ENCODE measurements at places on chromosomes 11 and 22. TPM values are rescaled to one million over a fixed set of nuclear protein-coding genes. Genes with fewer than 3 reads are reported as not detected.

The OR8G5 gene
- not detected for total RNA-seq

The GDPD4 gene
- not detected for total RNA-seq

The LAYN gene
- 4.7 TPM for total RNA-seq

The HSPB2 gene
- total RNA-seq = 2.1 TPM

The CEND1 gene
- total RNA-seq = not detected

The MUC5B gene
- total RNA-seq = not detected

The TMA7B gene
- total RNA-seq = not detected

The MYO7A gene
- 45.0 TPM for total RNA-seq

The VWA5A gene
- total RNA-seq = 19.2 TPM

The BRSK2 gene
- total RNA-seq = 3.5 TPM

DNA sequence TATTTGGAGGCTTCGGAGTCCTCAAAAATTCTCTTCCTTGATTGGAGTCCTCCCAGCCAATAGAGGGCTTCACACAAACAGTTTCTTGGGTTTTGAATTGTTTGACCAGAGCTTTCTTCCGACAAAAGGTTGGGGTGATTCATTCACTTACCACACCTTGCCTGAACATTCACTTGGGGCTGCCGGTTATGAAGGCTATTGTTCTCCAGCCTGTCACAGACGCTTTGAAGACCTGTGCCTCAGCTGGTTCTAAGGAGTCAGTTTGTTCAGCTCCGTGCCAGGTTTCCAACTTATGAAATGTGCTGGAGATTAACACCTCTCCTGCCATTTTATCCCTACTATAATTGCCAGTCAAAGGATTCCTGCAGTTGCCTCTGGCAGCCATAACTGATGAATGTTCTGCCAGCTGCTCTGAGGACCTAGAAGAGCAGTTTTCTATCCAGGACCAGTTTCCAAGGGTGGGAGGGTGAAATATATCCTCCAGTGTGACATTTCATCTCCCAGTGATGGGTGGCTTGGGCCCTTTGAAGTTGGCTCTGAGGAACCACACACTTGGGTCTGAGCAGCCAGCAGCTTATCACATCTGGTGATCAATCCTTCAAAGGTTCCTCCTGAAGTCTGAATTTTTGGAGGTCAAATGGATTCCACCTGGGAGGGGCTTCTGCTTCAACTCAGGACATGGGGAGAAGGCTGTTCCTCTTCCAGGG, 31.4 kb downstream of the LIMK2 start:
- DNase-seq = no peak

DNA sequence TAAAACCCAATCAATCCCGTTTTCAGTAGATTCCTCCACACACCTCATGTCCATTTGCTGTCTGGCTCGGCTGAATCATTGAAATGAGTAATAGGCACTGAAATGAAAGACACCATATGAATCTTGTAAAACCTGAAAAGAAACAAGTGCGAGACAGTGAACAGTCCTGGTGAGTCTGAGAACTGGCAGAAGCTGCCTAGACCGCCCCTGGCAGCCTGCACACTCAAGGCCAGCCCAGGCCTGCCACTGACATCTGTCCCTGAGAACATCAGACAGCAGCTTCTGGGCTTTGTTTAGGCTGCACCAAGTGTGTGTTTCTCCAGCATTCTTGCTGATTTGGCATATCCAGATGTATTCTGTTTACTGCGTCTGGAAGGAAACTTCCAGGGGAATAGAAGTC, 44.8 kb downstream of the ENDOD1 start:
- DNase-seq = no peak

DNA sequence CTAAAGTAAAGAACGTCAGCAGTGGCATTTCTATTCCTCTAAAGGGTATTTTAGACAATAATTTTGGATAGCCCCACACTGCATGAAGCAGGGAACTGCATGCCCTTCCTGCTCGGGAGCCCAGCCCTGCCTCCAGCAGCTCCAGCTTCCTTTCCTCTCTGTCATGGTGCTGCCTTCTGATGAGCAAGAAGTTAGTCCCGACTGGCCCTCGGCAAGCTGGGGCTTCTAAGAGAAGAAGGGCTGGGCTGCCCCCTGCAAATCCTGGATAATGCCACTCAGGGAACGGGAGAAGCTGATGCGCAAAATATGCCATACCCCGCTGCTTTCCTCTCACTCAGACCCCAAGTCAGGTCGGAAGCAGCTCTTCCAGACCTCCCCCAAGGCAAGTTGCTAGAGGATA, 296.4 kb downstream of the ETS1 start:
- no peak for DNase-seq

GRCh38 chr11:109034339-109034696, 369.4 kb downstream of the DDX10 start:
- DNase-seq = no peak

GRCh38 chr11:118059246-118059940, 17.5 kb upstream of the TMPRSS4 start:
- no peak for DNase-seq

DNA sequence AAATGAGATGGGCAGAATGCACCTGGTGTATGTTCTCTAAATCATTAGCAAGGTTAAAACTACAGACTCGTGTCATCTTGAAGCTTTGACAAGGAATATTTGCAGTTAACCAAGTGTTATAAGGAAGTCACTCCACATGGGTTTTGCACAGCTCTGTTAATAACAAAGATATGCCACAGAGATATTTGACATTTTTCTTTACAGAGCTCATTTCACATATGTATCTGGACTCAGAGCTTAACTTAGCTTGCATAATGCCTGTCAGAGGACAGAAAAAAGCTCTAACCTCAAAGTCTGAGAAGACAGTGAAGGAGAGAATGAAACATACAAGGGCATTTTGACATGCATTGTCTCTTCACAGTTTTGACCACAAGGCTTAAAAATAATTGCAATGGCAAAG, 105.5 kb downstream of the C11orf87 start:
- DNase-seq = no peak

- DNase-seq = no peak
Observed at GRCh38 chr11:108592591-108593213, 866 bp downstream of the EXPH5 start.

DNA sequence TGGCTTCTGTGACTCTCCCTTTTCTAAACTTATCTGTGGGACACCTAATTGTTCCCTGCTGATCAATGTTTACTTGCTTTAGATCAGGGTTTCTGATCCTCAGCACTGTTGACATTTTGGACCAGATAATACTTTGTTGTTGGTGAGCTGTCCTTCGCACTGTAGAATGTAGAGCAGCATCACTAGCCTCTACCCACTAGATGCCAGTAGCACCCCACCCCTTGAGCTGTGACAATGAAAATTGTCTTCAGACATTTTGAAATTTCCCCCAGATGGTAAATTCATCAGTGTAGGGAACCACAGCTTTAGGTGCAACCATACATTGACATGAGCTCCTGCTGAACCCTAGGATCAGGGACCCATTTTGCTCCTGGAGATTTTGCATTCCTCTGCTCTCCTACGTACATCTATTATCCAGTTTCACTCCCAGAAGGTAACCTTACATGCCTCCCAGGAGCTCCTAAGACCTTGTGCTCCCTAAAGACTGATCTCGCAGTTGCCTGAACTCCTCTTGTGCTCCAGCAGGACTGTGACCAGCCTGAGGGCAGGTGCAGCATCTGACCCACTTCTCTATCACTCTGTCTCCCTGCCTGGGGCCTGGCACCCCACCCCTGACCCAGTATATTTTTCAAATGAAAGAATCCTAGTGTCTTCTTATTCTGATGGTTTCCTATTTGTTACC, 107.8 kb downstream of the FAR1 start:
- DNase-seq = no peak

DNA sequence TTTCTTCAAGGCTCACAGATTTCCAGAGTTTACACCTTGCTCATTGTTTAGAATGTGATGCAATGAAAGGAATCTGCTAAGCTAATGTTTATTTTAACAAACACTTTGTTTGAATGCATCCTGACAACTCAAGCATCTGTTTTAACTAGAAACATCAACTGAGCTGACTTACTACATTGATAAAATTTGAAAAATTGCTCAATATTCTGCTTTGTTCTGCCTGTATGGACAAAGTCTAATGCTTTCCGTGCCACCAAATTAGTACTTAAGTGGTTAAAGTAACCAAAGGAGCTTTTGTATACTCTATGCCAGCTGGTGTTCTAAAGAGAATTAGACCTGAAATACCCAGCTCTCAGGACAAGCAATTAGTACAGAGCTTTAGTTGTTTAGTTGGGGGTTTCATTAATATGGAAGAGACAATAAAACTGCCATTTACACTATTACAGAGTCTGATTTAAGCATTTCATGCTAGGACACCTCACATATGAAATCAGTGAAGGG, 105.2 kb downstream of the MAML2 start:
- no peak for DNase-seq

- DNase-seq = no peak
Observed at GRCh38 chr11:119905162-119905561, 176.2 kb upstream of the NECTIN1 start.

DNA sequence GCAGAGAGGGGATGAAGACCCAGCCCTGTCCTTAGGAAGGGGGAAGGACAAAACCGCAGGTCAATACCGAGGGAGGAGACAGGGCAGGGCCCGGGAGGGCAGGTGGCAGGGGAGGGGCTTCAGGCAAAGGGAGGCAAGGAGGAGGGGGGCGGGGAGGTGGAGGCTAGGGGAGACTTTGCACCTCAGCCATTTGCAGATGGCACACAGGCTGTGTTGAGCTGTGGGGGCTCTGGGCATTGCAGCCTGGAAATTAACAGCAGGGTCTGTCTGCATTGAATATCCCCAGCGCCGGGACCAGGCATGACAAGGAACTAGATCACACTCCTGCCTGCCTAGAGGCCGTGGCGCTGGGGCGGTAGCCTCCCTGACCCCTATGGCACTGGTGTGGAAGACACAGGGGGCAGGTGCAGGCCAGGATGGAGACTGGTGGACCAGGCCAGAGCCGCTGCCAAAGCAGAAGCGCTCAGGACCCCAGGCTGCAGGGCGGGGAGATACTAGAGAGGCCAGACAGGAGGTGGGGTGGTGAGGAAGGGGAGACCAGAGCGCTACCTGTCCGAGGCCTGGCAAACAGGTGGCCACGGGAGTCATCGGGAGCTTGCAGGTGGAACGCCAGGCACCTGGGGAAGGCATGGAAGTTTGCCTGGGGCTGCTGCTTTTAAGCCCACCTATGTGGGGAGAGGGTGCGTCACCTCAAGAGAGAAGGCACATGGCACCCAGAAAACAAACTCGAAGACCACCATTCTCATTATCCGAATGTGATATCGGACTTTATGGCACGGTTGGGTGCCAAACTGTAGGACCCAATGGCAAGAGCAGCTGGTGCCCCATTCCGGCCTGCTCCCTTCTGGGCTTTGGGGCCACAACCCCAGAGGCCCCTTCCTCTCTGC, 11.5 kb downstream of the CBX6 start:
- DNase-seq = no peak

DNA sequence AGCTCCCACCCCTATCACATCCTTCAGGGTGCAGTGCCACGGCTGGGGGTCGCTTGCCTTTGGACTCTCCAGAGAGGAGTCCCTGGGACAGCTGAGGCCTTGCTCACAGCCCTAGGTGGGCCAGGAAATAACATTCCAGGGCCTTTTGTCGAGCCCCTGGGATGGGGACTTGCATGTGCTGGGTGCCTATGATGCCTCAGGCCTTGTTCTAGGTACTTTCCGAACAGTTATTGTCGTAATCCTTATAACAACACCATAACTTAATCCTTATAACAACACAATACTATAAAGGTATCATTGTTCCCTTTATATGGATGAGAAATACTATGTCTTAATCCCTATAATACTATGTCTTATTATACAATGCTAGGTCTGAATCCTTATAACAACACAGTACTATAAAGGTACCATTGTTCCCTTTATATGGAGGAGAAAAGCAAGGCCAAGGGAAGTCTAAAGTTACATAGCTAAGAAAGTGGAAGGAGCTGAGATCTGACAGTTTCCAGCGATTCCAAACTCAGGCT, 236.5 kb downstream of the ST3GAL4 start:
- no peak for DNase-seq

DNA sequence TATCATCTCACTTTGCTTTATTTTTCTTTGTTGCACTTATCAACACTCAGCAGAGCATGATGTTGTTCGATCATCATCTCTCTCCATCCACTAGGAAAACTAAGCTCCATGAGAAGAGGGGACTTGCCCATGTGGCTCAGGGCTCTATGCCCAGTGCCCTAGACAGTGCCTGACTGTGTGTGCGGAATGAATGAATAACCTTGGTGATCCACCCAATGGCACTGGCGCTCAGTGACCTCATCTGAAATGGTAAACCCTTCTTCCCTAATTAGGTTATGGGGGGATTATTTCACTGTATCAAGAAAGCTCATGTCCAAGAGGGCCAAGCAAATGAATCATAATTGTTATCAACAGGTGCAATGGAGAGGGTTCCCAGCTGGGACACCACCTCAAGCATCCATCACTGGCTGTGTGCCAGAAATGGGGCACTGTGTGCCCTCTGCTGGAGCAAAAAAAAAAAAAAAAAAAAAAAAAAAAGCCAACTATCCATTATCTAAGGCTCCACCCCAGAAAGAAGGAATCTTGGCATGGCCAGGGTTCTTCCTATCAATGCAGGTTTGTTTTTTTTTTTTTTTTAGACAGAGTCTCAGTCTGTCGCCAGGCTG, 172.6 kb downstream of the LARGE1 start:
- DNase-seq = no peak

DNA sequence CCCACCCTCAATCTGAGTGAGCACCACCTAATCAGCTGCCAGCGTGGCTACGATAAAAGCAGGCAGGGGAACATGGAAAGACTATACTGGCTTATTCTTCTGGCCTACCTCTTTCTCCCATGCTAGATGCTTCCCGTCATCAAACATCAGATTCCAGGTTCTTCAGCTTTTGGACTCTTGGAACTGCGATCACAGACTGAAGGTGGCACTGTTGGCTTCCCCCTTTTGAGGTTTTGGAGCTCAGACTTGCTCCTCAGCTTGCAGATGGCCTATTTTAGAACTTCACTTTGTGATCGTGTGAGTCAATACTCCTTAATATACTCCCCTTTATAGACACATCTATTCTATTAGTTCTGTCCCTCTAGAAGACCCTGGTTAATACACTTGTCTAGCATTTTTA, 543.7 kb upstream of the RAG2 start:
- DNase-seq = no peak

DNA sequence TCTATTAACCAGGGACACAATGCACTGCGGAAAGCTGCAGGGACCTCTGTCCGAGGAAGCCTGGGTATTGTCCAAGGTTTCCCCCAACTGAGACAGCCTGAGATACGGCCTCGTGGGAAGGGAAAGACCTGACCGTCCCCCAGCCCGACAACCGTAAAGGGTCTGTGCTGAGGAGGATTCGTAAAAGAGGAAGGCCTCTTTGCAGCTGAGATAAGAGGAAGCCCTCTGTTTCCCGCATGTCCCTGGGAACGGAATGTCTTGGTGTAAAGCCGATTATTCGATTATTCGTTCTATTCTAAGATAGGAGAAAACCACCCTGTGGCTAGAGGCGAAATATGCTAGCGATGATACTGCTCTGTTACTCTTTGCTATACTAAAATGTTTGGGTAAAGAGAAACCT, 5.2 kb downstream of the BET1L start:
- DNase-seq = no peak

DNA sequence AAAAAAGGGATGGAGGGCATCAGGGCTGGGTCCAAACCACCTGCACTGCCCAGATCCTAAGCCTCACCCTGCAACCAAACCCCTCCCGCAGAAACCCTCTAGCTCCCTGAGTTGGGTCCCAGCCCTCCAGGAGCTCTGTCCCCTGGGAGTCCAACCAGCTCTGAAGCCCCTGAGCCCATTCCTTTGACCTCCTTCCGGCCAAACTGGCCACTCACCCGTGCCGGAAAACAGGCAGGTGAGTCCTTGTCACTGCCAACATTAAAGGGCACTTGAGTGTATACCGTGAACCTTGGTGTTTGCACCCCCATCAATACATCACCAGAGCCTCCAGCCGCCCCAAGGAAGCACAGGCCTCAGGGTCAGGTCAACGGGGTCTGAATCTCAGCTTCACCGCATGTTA, 11.5 kb downstream of the MS4A15 start:
- DNase-seq = no peak

Data from tibial nerve (tissue), 4 donors.